ENCODE measurements at places on chromosomes 7 and 10.

- no peak for DNase-seq
Measured at GRCh38 chr7:129746857-129747529, 135.5 kb downstream of the NRF1 start.

GRCh38 chr7:80869821-80870751 lies 48.8 kb downstream of the SEMA3C start:
- DNase-seq, result no peak

DNA sequence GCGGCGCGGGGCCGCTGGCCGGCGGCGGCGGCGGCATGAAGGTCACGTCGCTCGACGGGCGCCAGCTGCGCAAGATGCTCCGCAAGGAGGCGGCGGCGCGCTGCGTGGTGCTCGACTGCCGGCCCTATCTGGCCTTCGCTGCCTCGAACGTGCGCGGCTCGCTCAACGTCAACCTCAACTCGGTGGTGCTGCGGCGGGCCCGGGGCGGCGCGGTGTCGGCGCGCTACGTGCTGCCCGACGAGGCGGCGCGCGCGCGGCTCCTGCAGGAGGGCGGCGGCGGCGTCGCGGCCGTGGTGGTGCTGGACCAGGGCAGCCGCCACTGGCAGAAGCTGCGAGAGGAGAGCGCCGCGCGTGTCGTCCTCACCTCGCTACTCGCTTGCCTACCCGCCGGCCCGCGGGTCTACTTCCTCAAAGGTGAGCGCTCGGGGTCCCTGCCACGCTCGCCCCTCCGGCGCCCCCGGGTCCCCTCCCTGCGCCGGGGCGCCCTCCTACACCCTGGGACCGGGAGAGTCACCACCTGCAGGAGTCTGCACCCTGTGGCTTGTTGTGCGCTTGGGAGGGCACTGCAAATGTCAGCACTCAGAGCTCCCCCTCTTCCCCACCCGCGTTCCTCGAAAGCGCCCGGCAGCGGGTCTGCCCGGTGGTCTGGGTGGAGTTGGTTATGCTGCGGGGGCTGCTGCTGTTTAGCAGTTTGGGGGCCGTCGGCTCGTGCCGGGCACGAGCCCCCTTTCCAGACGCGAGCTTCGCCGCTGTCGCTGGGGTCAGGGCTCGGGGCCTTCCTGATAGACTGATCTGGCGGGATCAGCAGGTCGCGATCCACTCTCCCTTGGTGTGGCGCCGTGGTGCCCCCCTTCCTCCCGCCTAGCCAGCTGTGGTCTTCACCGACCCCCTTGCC lies 627 bp downstream of the DUSP5 start:
- DNase-seq, result no peak

DNA sequence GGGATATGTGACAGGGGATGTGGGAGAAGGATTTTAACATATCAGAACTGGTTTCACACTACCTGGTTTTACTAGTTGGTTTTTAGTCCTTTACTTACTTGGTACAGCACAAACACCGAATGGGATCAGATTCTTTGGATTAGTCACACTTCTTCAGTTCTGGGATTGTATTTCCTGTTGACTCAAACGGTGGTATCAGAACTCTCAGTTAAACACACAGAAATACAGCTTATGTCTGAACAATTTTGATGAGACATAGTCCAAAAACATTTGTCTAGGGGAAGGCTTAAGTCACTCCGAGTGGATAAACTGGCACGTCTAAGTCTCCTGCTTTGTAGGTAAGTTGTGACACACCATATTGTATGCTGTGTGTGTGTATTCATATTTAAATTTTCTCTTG lies 480.5 kb downstream of the PHTF2 start:
- no peak for DNase-seq

- DNase-seq, result peak; percentile 46
Measured at GRCh38 chr10:484441-484924, 205.0 kb downstream of the DIP2C start.

DNA sequence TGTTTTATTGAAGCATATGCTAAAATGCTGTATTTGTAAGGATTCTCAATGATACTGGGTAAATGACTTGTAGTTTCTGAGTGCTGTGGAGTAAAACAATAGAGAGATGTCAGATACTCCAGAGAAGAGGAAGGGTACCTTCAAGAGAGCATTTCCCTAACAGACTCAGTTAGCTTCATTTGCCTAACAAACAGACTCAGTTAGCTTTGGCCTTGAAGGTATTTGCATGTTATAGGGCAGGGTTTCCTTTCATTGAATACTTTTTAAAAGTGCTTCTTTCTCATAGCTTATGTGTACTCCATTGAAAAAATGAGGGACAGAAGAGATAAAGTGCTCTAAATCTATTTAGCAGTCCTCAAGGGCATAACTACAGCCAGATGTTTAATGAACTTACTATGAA lies 101.8 kb downstream of the CHN2 start:
- DNase-seq, result no peak

DNA sequence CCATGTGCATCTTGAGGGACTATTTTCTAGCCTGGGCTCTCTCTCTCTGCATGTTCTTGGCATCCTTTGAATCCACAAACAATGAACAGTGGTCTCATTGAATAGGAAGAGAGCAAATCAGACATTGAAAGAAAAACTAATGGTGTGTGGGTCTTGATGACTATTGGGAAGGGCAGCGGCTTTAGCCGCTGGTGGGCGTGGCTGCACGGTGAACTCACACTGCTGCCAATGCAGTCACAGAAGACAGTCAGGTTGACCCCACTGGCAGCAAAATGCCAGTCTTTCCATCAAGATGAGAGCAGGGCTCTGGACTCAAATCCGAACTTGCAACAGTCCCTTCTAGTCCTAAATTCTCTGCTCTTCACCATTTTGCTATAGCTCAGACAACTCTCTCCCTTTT lies 91.0 kb downstream of the ADARB2 start:
- DNase-seq, result no peak

- DNase-seq, result no peak
Measured at GRCh38 chr7:118793582-118793981, 569.1 kb downstream of the ANKRD7 start.

DNA sequence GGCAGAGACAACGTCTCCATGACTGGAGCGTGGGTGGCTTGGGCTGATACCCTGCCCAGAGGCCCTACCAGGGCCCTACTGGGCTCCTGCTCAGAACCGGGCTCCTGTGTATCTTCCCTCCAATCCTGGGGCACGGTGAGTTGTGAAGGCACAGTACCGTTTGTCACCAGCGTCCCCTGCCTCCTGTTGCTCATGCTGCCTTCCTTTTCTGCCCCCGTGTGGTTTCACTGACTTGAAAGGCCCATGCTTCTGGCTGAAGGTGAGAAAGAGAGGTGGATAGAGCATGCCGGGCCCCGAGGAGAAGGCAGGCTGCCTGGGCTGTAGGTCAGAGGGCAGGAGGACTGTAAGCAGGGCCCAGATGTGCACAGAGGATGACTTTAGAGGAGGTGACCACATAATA lies 9.1 kb upstream of the DMBT1 start:
- DNase-seq, result no peak

- DNase-seq, result no peak
Measured at GRCh38 chr7:30247541-30248401, 36.6 kb upstream of the ZNRF2 start.

DNA sequence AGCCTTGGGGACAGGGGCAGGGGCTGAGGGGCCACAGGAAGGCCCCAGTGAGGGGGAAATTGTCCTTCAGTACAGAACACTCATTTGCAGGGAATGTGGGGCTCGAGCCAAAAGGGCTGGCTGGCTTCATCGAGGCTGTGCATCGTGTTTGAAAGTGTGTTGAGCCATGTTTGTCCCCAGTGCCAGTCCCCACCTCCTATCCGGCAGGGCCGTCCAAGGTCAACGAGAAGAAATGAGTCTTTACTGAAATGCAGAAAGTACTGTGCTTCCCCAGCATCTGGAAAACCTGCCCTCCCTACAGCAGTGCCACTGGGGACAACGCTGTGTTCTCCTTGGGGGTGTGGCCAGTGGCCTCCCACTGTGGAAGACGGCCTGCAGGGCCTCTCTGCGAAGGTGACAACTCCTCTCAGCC lies 214.1 kb downstream of the KLF6 start:
- no peak for DNase-seq

DNA sequence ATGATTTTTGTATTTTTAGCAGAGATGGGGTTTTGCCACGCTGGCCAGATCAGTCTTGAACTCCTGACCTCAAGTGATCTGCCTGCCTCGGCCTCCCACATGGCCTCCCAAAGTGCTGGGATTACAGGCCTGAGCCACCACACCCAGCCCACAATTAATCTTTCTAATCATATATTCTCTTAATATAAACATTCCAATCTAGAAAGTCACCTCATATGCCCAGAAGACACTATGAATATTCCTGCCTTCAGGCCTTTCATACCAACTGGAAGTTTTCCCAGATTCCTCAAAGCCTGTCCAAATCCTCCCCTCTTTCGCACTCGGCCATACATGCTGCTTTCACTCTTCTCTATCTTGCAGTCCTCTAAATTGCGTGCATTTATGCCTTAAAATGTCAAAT lies 32.6 kb downstream of the PDZD8 start:
- no peak for DNase-seq

- peak; percentile 29 for DNase-seq
Measured at GRCh38 chr7:35747611-35748010, 52.7 kb upstream of the HERPUD2 start.

- no peak for DNase-seq
Measured at GRCh38 chr7:108839076-108839475, 269.4 kb downstream of the DNAJB9 start.

GRCh38 chr10:124936813-124937212 lies 5.1 kb upstream of the ZRANB1 start:
- no peak for DNase-seq

GRCh38 chr10:86048973-86049372 lies 317.6 kb downstream of the GRID1 start:
- DNase-seq, result no peak

DNA sequence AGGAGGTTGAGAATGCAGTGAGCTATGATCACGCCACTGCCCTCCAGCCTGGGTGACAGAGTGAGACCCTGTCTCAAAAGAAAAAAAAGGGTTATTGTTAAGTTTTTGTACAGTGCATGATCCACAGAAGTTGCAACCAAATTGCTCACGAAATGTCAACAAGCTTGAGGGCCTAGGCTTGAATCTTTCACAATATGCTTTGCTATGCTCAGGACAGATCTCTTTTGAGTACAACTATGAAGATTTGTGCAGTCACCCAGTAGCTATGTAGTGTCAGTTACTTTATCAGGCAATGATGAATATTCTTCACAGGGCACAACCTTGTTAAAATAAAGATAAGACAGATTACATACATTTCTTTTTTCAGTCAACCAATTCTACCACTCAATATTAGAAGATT lies 109.2 kb downstream of the PRTFDC1 start:
- DNase-seq, result no peak

GRCh38 chr7:158804335-158804734 lies 25.0 kb downstream of the ESYT2 start:
- DNase-seq, result no peak

DNA sequence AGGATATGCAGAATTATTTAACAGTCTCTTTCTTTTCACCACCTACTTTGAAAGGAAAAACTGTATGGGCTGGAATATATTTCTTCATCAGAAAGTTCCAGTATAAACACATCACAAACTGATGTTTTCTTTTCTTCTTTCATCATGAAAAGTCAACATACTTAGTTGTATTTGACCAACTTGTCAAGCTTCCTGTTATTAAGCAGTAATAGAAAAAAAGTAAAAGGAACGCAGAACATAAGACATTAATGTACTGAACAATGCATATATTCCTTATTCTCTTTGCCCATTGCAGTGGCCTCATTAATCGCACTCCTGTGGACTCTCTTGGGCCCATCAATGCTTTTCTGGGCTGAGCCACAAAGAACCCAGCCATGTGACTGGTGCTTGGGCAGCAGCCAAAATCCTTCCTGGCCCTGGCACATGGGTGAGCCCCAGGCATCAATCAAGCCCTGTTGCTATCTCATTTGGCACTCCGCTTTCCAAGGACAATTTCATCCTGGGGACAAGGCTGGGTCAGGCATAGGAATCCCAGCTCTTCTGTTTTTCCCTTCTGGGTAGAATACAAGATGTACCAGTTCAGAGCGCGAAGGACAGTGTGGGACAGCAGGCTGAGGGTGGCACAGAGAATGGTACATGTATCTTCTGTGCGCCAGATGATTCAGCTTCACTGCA lies 42.3 kb downstream of the RHOBTB1 start:
- peak; percentile 21 for DNase-seq

GRCh38 chr10:129277084-129277483 lies 190.0 kb upstream of the MGMT start:
- no peak for DNase-seq

- no peak for DNase-seq
Measured at GRCh38 chr10:7388602-7389001, 22.2 kb downstream of the SFMBT2 start.

DNA sequence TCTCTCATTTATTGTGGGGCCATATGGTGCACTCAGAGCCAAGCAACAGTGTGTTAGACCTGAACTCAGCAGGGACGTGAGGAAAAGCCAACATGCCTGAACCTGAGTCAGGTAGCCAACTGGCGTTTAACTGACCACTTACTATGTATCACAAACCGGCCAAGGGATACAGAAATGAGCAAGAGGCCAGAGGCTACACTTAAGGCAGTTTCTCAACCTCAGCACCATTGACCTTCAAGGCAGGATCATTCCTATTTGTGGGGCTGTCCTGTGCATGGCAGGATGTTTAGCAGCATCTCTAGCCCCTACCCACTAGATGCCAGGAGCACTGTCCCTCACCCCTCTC lies 103.5 kb upstream of the NANOS1 start:
- peak; percentile 21 for DNase-seq

DNA sequence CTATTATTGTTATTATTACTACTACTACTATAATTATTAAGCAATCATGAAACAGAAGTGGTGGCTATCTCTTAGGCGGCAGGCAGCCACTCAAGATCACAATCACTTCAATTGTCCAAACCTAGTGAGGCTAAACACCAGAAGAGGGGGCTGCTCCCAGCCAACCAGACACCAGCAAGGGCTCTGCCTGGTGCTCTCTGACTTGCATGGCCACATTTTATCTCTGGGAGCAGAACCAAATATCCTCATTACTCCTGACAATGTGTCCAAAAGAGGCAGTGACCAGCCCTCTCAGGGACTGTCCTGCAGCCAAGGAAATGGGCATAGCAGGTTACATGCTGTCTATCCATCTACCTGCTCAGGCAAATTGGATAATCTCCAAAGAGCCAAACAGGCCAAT lies 187.4 kb upstream of the PDE1C start:
- peak; percentile 94 for DNase-seq

- DNase-seq, result no peak
Measured at GRCh38 chr7:9124320-9124719, 690.9 kb downstream of the NXPH1 start.

DNA sequence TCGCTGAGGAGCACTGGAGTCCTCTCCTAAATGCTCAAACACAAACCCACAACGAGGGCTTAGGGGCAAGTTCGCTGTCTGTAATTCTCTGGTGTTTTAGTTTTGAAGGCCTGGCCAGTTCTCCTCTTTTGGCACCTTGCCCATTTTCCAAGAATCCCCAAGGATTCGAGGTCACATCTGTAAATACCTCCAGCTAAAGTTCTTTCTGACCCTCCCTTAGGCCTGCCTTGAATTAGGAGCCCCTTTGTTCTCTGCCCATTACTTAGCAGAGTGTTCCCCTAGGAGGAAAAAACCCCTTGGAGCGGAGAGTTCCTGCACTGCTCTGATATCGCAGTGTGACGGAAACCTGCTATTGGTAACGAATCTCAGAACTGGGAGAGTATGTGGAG lies 743 bp upstream of the PYROXD2 start:
- DNase-seq, result no peak

Measured in cerebellar cortex (tissue), 1 donor.